ENCODE measurements at places on chromosomes 13 and 19.

DNA sequence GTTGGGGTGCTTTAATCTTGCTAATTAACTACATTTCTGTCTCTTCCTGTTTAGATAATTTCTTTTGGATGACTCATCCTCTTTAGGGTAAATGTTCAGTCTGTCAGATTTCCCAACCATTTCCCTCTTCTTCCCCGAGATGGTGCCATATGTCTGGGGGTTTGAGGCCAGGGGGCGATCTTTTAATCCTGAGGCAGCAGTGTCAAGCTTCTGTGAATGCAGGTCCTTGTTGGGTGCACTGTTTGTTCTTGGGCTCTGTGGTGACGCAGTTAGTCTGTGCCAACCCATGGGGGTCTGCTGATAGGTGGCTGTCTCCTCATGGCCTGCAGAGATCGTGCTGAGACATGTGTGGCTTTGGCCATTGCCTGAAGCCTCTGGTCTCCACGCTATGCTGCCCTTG lies 420.4 kb downstream of the NDFIP2 start:
- DNase-seq, result no peak
- H3K4me1 ChIP-seq, result no peaks in the 10 kb centered on the region
- no peaks in the 10 kb centered on the region for H3K27me3 ChIP-seq
- H3K36me3 ChIP-seq, result no peaks in the 10 kb centered on the region

GRCh38 chr13:101382701-101383100 lies 33.6 kb downstream of the NALCN start:
- H3K4me1 ChIP-seq, result no peaks in the 10 kb centered on the region
- no peaks in the 10 kb centered on the region for H3K27me3 ChIP-seq
- no peak overlapping the region for H3K27ac ChIP-seq
- no peak overlapping the region for H3K4me3 ChIP-seq

DNA sequence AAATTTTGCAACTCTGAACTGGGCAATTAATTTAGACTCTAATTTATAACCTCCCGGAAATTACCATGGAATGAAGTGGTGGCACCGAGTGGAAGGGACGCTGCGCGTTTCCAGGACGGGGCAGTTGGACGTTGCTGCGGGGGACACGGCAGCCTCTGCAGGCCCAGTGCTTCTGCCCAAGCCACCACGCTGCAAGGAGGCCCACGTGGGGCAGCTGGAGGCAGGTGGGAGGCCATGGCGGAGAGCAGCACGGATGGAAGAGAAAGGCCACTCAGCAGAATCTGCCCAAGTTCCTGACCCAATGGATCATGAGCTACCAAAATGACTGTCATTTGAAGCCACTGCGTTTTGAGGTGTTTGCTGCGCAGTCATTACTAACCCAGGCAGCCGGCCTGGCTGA lies 11.2 kb upstream of the ADPRHL1 start:
- no peaks in the 10 kb centered on the region for H3K27me3 ChIP-seq
- H3K4me1 ChIP-seq, result no peaks in the 10 kb centered on the region
- peaks cover 23% of the 10 kb centered on the region for H3K36me3 ChIP-seq
- H3K27ac ChIP-seq, result no peak overlapping the region
- no peak for DNase-seq

DNA sequence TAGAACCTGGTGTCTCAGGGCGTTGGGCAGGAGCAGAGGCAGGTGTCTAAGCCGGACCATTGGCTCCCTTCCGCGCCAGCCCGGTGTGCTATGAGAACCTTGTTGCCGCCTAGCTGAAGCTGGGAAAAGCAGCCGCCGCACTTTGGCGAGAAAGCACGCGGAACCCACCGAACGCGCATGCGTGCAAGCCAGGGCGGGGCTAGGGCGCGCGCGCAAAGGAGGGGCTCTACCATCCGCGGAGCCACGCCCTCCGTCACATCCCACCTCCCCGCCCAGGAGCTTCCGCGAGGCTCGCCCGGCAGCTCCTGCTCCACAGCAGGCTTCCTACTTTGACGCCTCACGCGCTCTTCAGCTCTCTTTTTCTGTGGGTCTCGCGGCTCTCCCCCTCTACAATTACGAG lies 51.3 kb downstream of the WDR87 start:
- H3K27ac ChIP-seq, result no peak overlapping the region
- no peaks in the 10 kb centered on the region for H3K36me3 ChIP-seq
- H3K27me3 ChIP-seq, result no peaks in the 10 kb centered on the region
- H3K4me1 ChIP-seq, result no peaks in the 10 kb centered on the region
- DNase-seq, result no peak

GRCh38 chr13:70253834-70254233 lies 145.6 kb upstream of the KLHL1 start:
- no peak overlapping the region for H3K4me3 ChIP-seq
- no peaks in the 10 kb centered on the region for H3K36me3 ChIP-seq
- no peaks in the 10 kb centered on the region for H3K4me1 ChIP-seq
- DNase-seq, result no peak
- H3K27me3 ChIP-seq, result no peaks in the 10 kb centered on the region
- no peak overlapping the region for H3K27ac ChIP-seq

GRCh38 chr13:40457929-40458719 lies 208.3 kb downstream of the FOXO1 start:
- H3K4me1 ChIP-seq, result no peaks in the 10 kb centered on the region
- no peak overlapping the region for H3K4me3 ChIP-seq
- no peak overlapping the region for H3K27ac ChIP-seq
- no peak for DNase-seq
- H3K36me3 ChIP-seq, result no peaks in the 10 kb centered on the region

GRCh38 chr19:4639531-4640246 lies 373 bp downstream of the TNFAIP8L1 start:
- peaks cover 10% of the 10 kb centered on the region for H3K4me1 ChIP-seq
- DNase-seq, result no peak
- no peak overlapping the region for H3K27ac ChIP-seq
- peaks cover 10% of the 10 kb centered on the region for H3K27me3 ChIP-seq

- H3K36me3 ChIP-seq, result no peaks in the 10 kb centered on the region
- DNase-seq, result no peak
These were observed 4.5 kb upstream of the TIMM44 start for GRCh38 chr19:7947939-7948338.

DNA sequence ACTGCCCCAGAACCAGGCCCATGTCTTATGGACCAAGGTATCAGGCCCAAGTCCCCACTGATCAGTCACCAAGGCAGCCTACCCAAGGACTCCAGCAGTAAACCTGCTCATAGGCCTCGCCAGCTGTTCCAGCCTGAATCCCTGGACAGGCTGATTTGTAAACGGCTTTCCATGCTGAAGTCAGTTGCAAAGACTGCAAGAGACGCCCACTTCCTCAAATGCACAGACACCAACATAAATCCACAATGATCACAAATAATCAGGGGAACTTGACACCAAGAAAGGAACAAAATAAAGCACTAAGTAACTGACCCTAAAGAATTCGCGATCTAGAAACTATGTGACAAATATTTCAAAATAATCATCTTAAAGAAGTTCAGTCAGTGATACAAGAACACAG lies 75.2 kb downstream of the RXFP2 start:
- H3K36me3 ChIP-seq, result no peaks in the 10 kb centered on the region
- DNase-seq, result no peak
- H3K27ac ChIP-seq, result no peak overlapping the region
- no peaks in the 10 kb centered on the region for H3K4me1 ChIP-seq
- no peaks in the 10 kb centered on the region for H3K27me3 ChIP-seq
- H3K4me3 ChIP-seq, result no peak overlapping the region

GRCh38 chr19:54905421-54905802 lies 536 bp upstream of the NCR1 start:
- H3K36me3 ChIP-seq, result no peaks in the 10 kb centered on the region
- H3K27me3 ChIP-seq, result no peaks in the 10 kb centered on the region
- peaks cover 7% of the 10 kb centered on the region for H3K4me1 ChIP-seq

DNA sequence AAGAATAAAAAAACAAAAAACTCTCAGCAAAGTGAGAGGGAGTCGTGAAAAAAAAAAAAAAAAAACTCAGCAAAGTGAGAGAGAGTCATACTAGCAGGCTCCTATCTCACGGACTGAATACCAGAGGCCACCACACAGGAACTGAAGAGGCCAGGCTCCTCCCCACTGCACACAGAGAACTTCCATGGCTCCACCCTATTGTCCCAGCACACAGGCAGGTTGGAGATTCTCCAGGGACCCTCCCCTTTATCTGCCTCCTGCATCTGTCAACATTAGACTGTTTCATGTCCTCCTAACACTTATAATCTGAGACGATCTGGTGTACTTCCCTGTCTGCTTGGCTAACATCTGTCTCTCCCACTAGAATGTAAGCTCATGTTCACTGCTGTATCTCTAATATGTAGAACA lies 37.0 kb upstream of the FARP1 start:
- peaks cover 3% of the 10 kb centered on the region for H3K4me1 ChIP-seq
- H3K27ac ChIP-seq, result no peak overlapping the region
- no peaks in the 10 kb centered on the region for H3K27me3 ChIP-seq
- H3K4me3 ChIP-seq, result no peak overlapping the region
- no peak for DNase-seq

DNA sequence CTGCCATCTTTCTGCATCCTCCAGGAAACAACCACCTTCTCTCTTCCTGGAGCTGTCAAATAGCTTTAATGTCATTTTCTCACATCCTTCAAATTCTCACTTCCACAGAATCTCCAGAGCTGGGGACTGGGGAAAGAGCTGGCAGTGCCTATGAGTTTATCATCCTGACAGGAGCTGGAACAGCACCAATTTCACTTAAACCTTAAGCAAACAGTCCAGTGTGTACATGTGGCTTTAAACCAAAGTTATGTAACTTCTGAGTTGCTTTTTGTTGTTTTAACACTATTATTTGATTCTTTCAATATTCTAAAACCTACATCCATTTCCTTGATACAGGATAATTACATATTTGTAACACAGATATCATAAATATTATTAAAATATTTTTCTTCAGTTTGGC lies 331.5 kb upstream of the ARGLU1 start:
- no peak for DNase-seq
- peaks cover 3% of the 10 kb centered on the region for H3K4me1 ChIP-seq
- no peak overlapping the region for H3K27ac ChIP-seq
- H3K27me3 ChIP-seq, result no peaks in the 10 kb centered on the region

DNA sequence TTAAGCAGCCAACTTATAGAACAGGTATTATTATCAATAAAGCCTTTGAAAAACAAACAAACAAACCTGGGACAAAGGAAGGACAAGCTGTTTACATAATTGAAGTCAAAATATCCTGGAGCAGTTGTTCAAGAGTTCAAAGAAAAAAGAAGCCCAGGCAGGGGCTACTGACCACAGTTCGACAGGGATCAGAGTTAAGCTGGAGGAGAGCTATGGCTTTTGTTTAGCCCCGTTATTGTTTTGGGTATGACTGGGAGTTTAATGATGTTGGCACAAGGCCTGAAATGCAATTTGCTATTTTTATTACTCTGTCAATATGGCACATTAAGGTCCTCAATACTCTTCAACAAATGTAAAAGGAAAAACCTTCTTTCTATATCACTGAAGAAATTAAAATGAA lies 624.4 kb upstream of the KLHL1 start:
- no peaks in the 10 kb centered on the region for H3K36me3 ChIP-seq
- no peak overlapping the region for H3K27ac ChIP-seq
- no peak for DNase-seq
- no peak overlapping the region for H3K4me3 ChIP-seq

DNA sequence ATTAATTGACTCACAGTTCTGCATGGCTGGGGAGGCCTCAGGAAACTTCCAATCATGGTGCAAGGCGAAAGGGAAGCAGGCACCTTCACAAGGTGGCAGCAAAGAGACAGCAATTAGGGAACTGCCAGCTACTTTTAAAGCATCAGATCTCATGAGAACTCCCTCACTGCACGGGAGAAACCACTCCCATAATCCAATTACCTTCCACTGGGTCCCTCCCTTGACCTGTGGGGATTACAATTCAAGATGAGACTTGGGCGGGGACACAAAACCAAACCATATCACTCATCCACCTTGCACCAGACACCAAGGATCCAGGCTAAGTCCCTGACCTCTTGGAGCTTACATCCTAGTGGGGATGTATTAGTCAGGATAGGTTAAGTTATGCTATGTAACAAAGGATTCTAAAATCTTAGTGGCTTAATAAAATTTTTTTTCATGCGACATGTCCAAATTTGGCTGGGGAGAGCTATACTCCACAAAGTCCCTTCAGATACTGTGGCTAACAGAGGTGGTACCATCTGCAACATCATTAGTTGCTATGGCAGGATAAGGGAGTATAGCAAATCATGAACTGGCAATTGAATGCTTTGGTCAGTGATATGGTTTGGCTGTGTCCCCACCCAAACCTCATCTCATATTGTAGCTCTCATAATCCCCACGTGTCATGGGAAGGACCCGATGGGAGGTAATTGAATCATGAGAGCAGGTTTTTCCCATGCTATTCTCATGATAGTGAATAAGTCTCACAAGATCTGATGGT lies 8.3 kb upstream of the FAM187B start:
- no peaks in the 10 kb centered on the region for H3K36me3 ChIP-seq
- no peaks in the 10 kb centered on the region for H3K27me3 ChIP-seq
- H3K4me3 ChIP-seq, result no peak overlapping the region
- DNase-seq, result no peak
- H3K27ac ChIP-seq, result no peak overlapping the region

DNA sequence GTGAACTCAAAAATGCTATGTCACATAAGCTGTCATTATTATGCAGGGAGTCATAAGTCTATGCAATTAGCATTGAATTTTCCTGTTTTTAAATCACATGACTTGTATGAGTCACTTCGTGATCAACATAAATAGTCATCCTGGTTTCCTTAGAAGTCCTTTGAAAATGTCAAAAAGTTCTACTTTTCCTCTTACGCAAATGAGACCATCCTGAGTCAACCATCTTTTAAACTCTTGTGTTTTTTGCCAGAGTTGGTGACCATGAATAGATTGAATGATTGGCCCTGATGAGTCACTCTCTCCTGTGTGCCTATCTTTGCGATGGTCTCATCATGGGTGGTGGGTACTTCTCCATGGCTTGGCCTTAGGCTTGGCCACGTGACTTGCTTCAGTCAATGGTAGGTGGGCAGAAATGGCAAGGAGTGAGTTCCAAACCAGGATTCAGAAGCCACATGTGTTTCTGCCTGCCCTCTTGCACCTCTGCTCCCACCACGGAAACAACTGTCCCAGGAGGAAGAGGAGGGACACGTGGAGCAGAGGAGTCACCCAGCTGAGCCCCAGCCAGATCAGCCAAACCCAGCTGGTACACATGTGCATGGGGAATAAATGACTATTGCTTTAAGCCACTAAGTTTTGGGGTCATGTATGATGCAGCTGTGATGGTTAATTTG lies 123.5 kb upstream of the CACNA1A start:
- H3K27ac ChIP-seq, result no peak overlapping the region
- no peaks in the 10 kb centered on the region for H3K27me3 ChIP-seq
- H3K4me3 ChIP-seq, result no peak overlapping the region
- H3K36me3 ChIP-seq, result no peaks in the 10 kb centered on the region

GRCh38 chr19:48510421-48511268 lies 990 bp downstream of the LMTK3 start:
- DNase-seq, result peak; percentile 94
- no peaks in the 10 kb centered on the region for H3K36me3 ChIP-seq

GRCh38 chr19:44759083-44759804 lies 10.7 kb downstream of the BCL3 start:
- no peaks in the 10 kb centered on the region for H3K36me3 ChIP-seq
- peaks cover 26% of the 10 kb centered on the region for H3K27me3 ChIP-seq
- no peak overlapping the region for H3K27ac ChIP-seq
- H3K4me3 ChIP-seq, result no peak overlapping the region

All from H1 (cell line).